ENCODE measurements at places on chromosomes 16 and 17.
A peak's percentile ranks its signal among the peaks of the same experiment; 100 is the strongest.

- peak; percentile 56 for DNase-seq
Observed at GRCh38 chr17:81285179-81285878, 9.8 kb downstream of the SLC38A10 start.

GRCh38 chr17:2369551-2370210, 31.2 kb downstream of the MNT start:
- no peak for DNase-seq

GRCh38 chr16:12398029-12398682, 405.5 kb downstream of the CPPED1 start:
- DNase-seq: no peak

- no peak for DNase-seq
Observed at GRCh38 chr17:30161601-30162000, 45.0 kb downstream of the NSRP1 start.
